Activated effector memory CD4-positive, alpha-beta T cell treated with anti-CD3 and anti-CD28 coated beads, Interleukin-2, amount 50 U/mL, for 16 hours (primary cell): ENCODE measurements at places on chromosomes 6 and 20.

- no peak for DNase-seq
Observed at GRCh38 chr20:3177746-3178485, 4.6 kb upstream of the LZTS3 start.

- DNase-seq, result no peak
Observed at GRCh38 chr20:20864351-20865096, 152.1 kb upstream of the RALGAPA2 start.

DNA sequence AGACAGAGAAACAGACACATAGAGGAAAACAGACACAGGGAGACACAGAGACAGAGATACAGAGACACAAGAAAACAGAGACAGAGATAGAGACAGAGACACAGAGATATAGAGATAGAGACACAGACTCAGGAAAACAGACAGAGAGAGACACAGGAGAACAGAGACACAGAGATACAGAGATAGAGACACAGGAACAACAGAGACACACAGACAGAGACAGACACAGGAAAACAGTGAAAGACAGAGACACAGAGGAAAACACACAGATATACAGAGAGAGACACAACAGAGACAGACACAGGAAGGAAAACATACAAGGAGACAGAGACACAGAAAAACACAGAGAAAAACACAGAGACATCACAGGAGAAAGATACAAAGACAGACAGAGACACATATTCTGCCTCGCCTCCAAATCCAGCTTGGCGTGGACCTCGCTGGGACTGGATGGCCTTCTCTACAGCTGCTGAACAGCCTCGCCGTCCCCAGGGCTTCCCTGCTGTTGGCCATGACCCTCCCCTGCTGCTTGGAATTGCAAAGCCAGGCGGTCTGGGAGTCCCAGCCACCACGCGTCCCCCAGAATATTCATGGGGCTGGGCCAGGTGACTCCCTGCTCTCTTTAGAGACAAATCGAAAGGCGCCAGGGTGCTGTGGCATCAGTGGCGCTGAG is 36.8 kb downstream of the NTSR1 start:
- peak; percentile 58 for DNase-seq

DNA sequence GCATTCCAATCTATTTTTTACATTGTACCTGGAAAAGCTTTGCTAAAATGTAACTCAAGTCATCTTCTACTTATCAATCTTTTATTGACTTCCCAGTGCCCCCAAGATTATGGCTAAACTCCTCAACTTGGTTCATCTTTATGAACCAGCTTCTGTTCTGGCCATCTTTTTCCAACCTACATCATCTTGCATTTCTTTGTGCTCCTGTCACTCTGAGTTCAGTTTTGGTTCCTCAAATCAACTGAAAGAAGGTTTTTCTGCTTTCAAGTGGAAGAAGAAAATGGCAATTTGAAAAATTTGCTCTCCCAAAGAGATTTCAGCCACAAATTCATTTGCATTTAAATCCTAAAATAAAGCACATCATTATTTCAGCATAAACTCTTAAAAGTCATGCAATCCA is 41.8 kb downstream of the GPX5 start:
- DNase-seq, result no peak

DNA sequence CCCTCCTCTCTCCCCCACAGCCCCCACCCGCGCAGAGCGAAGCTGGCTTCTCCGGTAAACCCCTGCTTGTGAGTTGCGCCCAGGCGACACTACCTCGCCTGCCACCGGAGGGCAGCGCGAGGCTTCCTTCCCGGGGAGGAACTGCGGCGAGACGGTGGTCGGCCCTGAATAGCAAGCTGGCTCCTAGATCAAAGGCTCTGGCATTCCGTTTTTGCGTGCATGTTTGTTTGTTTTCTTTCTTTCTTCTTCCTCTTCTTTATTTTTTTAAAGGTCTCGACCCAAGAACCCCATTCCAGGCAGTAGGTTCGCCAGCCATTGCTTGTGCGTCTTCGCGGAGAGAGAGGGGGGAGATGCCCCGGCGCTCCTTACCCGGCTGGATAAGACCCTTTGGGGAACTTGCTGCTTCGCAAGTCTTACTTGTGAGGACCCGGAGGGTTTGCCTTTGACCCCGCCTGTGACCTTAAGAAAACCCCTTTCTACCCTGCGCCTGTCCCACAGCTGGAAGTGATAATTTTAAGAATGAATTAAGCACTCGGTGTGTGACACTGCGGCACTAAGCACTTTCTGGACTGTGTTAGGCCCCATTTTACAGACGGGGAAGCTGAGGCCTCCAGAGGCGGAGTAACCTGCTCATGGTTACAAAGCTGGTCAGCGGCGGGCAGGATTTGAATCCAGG is 92.7 kb upstream of the SIRPA start:
- peak; percentile 67 for DNase-seq

- peak; percentile 79 for DNase-seq
Observed at GRCh38 chr6:155314773-155315515, 660 bp upstream of the TFB1M start.

- DNase-seq, result no peak
Observed at GRCh38 chr6:43310624-43311023, 2.0 kb upstream of the CRIP3 start.

GRCh38 chr6:15663130-15663871 is 473 bp upstream of the DTNBP1 start:
- no peak for DNase-seq

- no peak for DNase-seq
Observed at GRCh38 chr20:41050361-41051008, 21.9 kb downstream of the TOP1 start.

- peak; percentile 64 for DNase-seq
Observed at GRCh38 chr20:31869942-31870725, at the start of the genes DUSP15 and TTLL9. TSS of gene DUSP15 (minus strand) at chr20:31870527. CDS start at chr20:31870337, 190 bp downstream. TSS of gene TTLL9 (plus strand) at chr20:31870634. CDS start at chr20:31871127, 493 bp downstream.

DNA sequence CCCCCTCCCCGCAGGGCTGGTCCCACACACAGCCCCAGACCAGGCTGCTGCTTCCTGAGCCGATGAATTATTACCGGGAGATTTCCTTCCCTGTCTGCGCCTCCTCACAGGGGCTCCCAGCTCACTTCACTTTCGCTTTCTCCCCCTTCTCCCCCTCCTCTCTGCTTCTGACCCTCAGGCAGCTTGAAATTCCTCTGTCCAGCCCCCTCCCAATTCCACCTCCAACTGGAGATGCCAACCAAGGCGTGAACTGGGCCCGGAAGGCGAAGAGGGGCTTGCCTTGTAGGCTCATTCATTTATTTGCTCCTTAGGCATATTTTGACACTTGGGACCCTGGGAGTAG is 1.7 kb upstream of the TCF15 start:
- no peak for DNase-seq

- no peak for DNase-seq
Observed at GRCh38 chr6:37620519-37620918, 77.2 kb downstream of the MDGA1 start.

GRCh38 chr6:158752613-158753012 is 66.6 kb downstream of the EZR start:
- DNase-seq, result no peak

DNA sequence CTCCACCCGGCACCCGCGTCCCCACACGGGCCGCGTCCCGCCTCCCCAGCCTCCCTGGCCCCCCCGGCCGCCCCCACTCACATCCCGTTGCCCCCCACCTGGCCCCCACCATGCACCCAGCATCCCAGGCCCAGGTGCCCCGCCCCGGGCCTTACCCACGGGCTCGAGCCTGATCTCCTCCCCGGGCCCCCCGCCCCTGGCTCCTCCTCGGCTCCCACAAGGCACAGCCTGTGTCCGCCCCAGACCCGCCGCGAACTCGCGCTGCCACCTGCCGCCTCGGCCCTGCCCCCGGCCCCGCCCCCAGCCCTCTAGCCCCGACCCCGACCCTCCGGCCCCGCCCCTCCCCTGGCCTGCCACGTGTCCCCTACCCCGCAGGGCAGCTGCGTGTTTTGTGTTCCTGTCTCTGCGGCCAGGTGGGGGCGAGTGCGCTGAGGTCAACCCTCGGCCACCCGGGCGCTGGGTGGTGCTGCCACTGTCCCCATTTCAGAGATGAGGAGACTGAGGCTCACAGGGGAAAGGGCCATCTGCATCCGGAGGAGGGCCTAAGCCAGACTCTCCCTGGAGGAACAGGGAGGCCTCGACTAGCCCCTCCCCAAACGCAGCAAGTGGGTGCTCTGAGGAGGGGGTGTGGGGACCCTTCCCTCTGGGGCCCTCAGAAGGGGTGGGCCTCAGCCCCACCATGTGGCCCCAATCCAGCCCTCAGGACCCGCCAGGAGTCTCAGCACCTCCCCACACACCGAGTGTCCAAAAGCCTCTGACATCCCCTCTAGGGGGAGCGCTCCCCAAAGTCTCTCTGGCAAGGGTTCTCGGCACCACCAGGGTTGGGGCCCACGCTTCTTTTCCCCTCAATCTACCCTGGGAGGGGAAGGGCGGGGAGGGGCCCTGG is 99.8 kb downstream of the TAF4 start:
- DNase-seq, result no peak

GRCh38 chr6:165010556-165011535 is 298.6 kb downstream of the C6orf118 start:
- DNase-seq, result no peak

- no peak for DNase-seq
Observed at GRCh38 chr6:33575211-33575610, 4.9 kb downstream of the BAK1 start.

- DNase-seq, result no peak
Observed at GRCh38 chr20:34102342-34102741, 9.7 kb downstream of the EIF2S2 start.

- DNase-seq, result no peak
Observed at GRCh38 chr6:114520976-114521375, 178.2 kb upstream of the HS3ST5 start.

- no peak for DNase-seq
Observed at GRCh38 chr20:22795871-22796270, 211.5 kb upstream of the FOXA2 start.

DNA sequence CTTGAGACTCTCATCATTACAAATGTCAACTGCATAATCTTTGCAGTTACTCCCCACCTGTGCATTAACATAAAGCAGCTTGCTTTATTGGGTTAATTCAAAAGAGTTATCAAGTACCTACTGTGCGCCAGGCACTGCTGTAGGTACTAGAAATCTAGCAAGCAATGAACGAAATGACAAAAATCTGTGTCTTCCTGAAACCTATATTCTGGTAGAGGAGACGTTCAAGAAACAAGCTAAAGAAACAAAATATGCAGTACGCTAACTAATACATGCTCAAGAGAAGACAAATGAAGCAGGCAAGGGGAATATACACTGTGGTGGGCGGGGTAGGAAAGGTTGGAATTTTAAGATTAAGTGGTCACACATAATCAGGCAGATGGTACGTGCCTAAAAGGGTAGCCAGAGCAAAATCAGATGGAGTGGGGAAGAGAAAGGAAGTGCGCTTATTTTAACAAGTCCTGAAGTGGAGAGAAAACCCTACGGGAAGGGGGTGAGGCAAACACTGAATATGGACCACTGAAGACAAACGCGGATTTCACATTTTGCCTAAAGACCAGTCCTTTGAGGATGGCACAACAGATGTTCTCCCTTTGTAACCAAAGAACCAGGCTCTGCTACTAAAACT is 1.2 kb downstream of the ELOVL2 start:
- DNase-seq, result no peak

DNA sequence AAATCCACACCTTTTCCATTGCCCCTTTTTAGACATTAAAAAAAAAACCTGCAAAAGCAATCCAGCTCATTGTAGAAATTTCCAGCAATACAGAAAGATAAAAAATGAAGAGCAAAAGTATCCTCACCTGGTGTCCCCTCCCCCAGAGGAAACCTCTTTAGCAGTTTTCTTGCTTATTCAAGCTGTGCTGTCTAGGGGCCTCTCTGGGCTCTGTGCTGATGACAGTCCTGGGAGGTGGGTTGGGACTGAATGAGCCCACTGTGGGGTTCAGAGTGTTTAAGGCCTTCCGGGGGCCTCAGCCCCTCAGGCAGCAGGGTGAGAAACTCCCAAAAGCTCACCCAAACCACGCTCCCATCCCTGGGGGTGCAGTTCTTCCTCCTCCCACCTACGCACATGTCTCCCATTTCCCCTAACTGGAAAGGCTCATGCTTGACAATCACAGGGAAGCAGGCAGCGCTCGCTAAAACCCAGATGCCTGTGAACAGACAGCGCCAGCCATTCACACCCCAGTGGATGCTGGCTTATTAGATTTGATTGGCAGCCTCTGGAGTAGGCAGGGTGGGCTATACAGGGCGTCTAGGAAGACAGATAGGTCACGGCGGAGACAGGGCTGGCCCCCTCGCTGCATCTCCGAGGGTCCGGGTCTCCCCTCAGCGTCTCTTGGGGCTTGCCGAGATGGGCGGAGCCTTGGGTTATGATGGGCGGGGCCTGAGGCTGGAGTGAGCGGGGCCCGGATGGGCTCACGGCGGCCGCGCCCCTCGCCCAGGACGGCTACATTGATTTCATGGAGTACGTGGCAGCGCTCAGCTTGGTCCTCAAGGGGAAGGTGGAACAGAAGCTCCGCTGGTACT is 4.6 kb downstream of the GUCA1A start:
- DNase-seq, result no peak

GRCh38 chr6:30932665-30933365 is 845 bp upstream of the SFTA2 start:
- DNase-seq, result no peak

DNA sequence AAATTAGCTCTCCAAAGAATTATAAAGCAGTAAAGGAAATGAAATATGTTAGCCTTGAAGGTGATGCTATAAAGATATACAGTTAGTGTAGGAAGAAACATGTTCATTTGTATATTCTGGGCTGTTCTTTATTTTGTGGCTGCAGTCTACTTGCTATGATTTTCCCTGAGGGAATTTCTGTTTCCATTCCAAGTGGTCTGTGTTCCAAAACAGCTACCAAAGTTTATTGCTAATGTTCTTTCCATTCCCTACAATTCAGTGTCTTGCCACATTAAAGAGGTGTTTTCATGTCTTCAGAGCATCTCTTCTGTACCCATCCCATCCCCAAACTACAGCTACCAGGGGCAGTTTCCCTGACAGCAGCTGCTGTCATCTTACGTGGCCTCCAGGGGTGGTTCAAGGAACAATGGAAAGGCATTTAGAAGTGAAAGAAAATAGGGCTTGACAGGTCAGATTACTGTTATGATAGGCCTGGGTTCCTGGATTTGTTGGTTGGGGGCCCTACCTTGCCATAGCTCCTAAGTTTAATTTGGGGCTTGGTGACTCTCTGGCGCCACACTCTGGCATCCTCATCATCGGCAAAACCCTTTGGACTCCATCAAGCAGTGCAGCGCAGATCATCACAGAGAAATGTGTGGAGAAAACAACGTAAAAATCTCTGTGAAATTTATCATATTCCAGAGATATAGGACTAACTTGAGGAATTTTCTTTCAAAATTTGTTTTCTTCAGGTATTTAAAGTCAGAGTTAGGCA is 33.8 kb upstream of the AIG1 start:
- DNase-seq, result peak; percentile 81

- no peak for DNase-seq
Observed at GRCh38 chr6:39173270-39173669, 56.0 kb downstream of the KCNK5 start.

GRCh38 chr20:8624616-8625015 is 444.3 kb upstream of the PLCB4 start:
- DNase-seq, result no peak

- no peak for DNase-seq
Observed at GRCh38 chr6:131122516-131122915, 12.8 kb upstream of the AKAP7 start.

- DNase-seq, result no peak
Observed at GRCh38 chr20:10007747-10008146, 27.0 kb upstream of the ANKEF1 start.
